Bronchial epithelial cell (primary cell): ENCODE measurements at places on chromosomes 5 and 9. TPM values are rescaled to one million over a fixed set of nuclear protein-coding genes. Genes with fewer than 3 reads are reported as not detected.

DNA sequence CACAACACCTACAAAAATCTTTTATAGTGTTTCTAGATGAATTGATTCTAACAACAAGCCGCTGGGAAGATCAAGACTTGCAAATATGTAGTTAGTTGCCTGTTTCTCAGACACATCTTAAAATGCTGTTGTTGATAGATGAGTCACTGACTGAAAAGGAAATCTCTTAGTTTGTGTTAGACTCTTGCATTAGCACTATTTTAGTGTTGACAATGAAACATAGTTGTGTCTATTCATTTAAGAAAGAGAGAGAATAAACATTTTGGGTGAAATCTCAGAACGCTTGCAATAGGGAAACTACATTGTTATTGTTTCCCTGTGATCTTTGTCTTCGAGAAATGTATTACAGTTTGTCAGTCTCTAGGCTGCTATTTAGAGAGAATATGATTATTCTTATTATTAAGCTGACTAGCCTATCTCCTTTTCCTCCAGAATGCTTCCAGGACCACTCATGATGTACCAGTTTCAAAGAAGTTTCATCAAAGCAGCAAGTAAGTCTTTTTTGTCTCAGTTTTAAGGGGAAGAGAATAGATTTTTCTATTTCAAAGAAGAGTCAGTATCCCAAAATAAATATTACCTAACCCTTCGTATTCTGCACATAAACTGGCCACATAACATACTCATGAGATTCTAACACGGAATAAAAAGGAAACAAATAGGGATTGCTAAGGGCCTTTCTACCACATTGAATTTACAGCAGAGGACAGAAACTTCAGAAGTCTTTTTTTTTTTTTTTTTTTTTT is 285.6 kb downstream of the ARHGAP26 start:
- DNase-seq: peak; percentile 71

- no peak for DNase-seq
Observed at GRCh38 chr5:5622806-5623205, 200.3 kb downstream of the ICE1 start.

DNA sequence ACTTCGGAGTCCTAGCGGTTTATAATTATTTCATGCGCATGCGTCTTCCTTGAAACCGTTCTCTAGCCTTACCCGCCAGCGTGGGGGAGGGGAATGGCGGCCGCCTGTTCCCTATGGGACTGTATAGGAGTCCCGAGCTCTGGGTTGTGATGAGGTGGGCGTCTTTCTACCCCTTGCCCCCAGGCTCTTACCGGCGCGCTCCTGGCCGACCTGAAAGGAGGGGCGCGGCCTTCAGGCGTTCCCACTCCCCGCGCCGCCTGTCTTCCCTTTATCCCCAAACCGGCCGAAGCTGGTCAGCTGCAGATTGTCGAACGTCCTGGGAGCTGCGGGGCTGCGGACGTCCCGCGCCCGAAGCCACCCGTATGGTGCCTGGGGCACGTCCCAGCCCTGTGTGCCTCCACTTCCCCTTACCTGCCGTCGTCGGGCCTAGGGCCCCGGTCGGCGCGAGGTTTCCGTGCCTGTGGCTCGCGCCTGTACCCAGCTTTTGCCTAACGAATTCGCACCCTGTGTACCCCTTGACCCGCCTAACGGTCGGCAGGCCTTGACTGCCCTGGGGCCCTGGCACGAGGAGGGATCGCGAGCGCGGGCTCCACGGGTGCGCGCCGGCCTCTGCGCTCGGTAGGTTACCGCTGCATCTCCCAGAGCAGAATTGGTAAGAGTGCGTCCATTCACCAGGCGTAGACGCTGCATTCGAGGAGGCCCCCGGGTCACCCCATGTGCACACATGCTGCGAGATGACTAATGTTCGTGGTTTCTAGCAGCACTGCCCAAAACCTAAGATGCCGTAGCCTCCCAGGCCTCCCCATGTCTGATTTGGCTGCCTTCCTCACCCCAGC is 653 bp upstream of the HNRNPH1 start:
- DNase-seq: peak; percentile 68

GRCh38 chr5:120415985-120416384 is 48.1 kb upstream of the PRR16 start:
- no peak for DNase-seq

- no peak for DNase-seq
Observed at GRCh38 chr9:75671354-75671753, 219.1 kb upstream of the PCSK5 start.

DNA sequence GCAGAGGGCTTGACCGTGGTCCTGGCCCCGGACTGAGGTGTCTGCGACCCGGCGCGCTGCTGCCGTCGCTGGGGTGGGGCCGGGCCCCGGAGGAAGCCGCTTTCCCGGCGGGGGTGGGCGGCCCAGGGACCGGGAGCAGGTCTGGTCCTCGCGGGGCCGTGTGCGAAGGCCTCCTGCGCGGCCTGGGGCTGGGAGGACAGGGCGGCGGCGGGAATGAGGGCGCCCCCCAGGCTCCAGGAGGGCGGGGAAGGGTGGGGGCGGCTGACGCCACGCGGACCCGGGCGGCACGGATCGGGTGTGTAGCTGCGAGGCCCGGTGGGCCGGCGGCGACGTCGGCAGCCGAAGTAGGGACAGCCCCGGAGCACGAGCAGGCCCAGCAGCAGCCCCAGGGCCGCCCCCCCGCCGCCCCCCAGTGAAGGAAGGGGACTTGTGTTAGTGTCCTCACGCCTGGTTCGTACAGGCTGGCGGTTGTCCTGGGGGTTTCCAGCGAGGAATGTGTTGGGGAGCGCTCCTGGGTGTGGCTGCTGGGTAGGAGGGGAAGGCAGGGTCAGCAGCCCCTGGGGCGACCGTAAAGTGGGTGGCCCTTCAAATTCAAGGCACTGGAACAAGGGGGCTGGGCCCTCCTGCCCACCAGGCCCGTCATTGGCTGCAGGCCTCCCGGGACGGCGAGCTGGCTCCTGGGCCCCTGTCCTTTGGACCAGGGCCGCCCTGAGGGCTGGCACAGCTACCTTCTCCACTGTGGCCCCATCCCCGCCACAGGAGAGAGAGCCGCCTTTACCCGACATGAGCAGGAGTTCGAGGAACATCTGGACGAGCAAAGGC is 597 bp upstream of the TMEM250 start:
- DNase-seq: no peak

LMX1B gene
- under 0.01 TPM in 1 of 2 replicates, not detected in the other for total RNA-seq

GARIN3 gene
- not detected in 2 replicates for total RNA-seq

CLINT1 gene
- 148 and 288 TPM in 2 replicates for total RNA-seq

IFNA13 gene
- total RNA-seq: not detected in 2 replicates
